Stimulated activated CD8-positive, alpha-beta memory T cell treated with anti-CD3 and anti-CD28 coated beads, Interleukin-2, amount 100 ng/mL, for 1 hour (primary cell): ENCODE measurements at places on chromosomes 11 and 22.

DNA sequence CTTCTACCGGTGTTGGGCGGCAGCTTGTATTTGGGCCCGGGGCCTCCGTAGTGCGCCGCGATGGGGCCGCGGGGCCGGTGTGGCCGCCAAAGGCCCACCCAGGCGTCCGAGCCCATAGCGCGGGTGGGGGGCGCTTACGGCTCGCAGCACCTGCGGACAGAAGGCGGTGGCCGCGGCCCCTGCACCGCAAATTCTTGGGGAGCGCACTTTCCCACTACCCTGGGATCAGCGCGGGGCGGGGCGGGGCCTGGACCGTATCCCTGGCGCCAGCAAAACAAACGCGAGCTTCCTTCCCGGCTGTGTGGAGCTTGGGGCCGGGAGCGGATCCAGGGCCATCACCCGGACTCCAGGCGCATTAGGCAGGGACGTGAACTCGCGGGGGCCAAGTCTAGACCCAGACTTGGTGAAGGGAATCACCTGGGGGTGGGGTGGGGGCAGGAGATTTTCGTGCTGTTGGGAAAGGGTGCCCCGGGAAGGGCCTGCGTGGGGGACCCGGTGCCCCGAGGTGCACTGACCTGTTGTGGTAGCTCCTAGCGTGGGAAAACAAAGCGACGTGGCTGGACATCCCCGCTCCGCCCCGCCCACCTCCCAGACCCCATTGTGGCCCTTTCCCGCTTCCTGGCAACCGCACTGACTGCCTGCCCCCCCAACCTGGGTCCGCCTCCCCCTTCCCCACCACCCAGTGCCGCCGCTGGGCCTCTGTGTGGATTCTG, 2.3 kb upstream of the TYMP start:
- no peak for DNase-seq

DNA sequence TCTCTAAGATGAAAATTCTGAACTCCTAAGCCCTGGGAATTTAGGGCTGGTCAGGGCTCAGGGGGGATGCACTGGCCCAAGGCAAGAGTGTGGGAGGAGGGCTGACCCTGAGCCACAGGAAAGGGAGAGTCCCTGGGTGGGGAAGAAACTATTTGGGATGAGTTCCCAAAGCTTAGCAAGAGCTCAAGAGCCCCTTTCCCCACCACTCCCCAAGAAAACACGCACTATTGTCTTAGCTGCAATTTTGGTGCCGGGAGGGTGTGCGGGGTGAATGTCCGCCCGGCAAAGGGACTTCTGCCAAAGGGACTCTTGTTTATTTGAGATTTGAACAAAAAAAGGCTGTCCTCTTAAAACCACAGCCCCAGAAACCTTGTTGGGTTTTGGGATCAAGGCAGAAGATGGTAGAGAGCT, 37.0 kb downstream of the KIAA1671 start:
- no peak for DNase-seq

DNA sequence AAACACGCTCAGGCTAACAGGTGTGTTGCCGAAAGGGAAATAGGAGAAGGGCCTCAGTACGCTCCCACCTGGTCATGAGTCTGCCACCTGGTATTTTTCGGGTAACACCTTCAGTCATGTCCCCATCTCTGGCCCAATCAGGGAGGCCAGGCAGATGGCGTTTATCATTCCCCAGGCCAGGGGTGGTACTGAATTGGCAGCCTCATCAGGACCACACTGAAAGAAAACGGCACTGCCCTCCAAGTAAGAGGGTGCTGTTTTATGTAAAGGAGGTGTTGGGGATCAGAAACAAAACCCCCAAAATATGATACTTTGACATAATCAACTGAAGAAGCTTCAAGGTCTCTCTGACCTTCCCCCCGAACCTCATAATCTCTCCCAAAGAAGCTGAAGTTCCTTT, 58.9 kb downstream of the RCN1 start:
- DNase-seq, result no peak

GRCh38 chr11:16876053-16876752, 137.8 kb downstream of the C11orf58 start:
- DNase-seq, result no peak

- DNase-seq, result no peak
Observed at GRCh38 chr11:68275721-68276507, 4.1 kb upstream of the C11orf24 start.

DNA sequence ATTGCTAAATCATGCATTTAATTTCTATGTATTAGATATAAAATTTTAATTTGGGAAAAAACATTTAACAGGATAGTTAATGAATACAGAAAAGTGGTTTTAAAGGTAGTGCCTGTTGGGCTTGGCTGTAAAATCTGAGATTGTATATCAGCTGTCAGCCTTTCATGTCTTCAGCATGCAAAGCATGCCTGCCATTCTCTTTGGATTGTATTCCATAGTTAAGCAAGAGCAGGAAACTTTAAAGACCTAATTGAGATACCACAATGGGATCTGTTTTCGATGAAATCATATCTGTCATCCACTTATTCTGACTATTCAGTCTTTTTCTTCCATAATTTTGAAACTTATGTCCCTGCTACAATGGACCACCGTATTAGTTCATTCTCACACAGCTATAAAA, 451.0 kb upstream of the DDI1 start:
- DNase-seq, result no peak

DNA sequence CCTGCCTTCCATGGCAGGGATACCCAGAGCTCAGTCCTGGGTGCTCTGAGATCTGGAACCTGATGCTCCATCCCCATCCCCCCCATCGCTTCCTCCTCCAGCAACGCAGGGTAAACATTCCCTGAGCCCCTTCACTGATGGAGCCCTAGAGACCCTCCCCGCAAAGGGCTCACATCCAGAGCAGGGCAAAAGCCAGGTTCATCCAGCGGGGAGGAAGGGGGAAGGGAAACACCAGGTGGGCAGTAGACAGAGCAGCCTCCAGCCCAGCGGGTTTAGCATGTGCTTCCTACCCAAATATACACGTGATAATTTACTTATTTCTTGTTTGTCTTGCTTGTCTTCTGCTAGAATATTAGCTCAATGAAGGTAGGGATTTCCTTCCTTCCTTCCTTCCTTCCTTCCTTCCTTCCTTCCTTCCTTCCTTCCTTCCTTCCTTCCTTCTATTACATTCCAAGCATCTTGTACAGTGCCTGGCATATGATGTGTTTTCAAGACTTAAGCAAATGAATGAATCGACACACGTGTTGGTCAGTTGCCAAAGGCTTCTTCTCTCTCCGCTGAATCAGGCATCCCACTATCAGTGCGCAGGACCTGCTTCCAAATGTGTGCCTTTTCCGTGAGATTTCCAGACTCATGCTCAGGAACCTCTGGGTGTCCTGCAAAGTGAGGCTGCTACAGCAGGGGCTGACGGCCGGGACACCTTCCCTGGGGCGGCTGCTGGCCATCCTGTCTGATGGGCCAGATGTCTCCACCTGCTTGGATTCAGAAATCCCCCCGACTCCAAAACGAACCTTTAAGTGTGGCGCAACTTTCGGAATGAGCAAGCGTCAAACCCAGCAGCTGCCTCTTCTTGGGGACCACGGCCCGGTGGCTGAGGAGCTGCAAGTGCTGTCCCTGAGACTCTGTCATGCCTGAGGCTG, 955.1 kb downstream of the BRD1 start:
- DNase-seq, result no peak

DNA sequence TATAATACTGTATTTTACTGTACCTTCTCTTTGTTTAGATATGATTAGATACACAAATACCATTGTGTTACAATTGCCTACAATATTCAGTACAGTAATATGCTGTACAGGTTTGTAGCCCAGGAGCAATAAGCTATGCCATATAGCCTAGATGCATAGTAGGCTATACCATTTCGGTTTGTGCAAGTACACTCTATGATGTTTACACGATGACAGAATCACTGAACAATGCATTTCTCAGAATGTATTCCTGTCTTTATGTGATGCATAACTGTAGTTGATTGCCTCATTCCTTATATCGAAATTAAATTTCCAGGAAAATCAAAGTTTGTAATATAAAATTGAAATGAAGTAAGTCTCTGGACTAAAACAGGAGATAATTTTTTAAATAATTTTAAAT, 49.3 kb upstream of the OR5P2 start:
- DNase-seq, result no peak

- DNase-seq, result no peak
Observed at GRCh38 chr22:17359501-17359900, 9.8 kb upstream of the CECR2 start.

- DNase-seq, result no peak
Observed at GRCh38 chr11:126630488-126630887, 275.0 kb downstream of the ST3GAL4 start.

DNA sequence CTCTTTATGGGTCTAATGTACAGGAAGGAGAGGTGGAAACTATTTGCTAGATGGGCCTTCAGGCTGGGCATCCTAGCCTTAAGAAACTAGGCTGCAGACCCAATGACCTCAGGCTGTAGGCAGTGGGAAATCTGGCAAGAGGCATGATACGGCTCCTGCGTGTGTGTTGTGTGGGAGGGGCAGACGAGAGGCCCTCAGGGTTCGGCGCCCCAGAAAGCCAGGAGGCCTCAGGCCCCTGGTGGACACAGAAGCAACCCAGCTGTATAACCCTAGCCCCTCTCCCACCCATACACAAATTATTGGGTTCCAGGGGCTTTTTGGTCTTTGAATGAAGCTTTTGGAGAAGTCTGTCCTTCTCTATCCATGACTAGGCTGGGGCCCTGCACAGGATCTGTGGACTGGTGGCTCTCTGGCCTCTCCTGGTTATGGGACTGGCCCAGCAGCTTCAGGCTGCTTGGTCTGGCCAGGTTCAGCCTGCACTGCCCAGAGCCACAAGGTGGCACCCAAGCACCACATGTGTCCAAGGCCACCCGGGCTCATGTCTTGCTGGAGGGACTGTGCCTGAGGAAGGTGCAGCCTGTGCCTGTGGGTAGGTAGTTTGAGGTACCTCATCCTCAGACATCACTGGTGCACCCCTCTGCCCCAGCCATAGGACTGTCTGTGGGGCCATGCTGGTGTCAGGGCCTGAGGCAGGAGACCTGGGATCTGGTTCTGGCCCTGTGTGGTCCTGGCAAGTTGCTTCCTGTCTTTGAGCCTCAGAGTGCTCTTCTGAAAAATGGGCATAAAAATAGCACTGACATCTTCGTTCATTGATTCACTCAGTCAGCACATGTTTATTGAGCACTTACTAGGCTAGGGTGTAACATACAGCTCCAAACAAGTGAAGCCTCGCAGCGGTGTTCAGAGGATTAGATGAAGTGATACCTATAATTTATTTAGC, 87.5 kb downstream of the RRM1 start:
- no peak for DNase-seq

DNA sequence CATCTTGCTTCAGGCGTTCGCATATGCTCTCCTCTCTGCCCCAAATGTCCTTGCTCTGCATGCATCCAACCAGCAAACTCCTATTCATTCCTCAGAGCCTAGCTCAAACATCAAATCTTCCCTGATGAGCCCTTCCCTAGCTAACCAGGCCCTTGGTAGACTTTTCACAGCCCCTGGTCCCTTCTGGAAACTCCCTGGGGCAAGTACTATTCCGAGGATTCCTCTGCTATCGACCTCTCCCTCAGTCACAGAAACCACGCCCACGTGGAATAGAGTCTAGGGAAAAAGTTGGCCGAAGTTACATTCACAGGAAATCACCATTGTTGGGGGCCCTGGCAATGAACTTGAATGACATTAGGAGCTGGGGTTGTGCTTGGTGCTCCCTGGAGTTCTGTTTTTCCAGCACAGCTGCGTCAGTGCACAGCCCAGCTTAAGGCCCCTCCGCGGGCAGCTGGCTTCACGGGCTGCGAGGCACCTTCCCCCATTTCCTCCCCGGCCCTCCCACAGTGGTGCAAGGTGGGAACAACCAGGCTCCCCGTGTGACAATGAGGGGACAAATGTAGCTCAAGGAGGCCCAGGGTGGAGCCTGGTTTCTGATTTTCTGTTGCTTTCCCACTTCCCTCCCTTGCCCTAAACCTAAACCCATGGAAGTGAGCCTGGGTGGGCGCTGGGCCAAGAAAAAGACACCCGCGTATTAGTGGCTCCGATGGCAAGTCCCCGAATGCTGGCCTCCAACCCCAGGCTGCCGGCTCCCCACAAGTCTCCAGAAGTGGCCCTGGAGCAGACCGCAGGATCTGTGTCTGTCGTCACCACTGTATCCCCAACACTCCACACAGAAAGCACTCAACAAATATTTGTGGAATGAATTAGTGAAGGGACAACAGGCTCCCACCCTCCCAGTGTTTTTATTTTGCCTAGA, 4.3 kb upstream of the ATP5MGL start:
- DNase-seq, result no peak

- DNase-seq, result no peak
Observed at GRCh38 chr11:122963961-122964360, 17.7 kb downstream of the BSX start.

GRCh38 chr11:65577756-65578109, 1.9 kb downstream of the EHBP1L1 start:
- no peak for DNase-seq

GRCh38 chr22:36619797-36620399, 83.7 kb downstream of the CACNG2 start:
- DNase-seq, result no peak

DNA sequence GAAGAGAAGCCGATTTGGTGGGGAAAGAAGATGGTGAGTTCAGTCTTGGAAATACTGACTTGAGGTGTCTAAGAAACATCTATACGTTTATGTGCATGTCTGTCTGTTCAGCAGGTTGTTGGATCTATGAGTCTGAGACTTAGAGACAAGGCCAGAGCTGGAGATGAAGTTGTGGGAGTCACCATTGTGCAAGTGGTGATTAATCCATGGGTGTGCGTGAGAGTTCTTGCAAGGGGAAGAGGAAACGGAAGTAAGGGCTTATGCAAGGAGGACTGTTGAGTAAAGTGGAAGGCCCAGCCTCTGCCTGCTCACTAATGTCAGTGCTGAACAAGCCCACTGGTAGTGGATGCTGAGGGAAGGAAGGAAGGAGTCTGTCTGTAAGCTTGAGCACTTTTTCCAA, 9.7 kb downstream of the TMEM45B start:
- DNase-seq, result no peak

DNA sequence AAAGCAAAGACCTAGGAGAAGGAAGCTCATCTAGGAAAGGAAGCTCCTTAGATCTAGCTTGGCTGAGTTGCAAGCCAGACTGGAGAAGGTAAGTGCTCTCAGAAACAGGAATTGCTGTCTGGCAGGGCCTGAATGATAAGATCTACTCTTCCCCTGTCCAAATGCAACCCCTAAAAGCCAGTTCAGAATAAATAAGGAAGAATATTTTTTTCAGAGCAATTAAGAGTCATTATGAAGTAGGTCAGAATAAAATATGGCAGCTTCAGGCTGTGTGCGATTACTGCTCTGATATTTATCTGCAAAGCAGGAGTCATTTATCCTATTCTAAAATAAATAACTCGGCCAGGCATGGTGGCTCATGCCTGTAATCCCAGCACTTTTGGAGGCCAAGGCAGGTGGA, 82.1 kb downstream of the PIWIL4 start:
- DNase-seq, result no peak

DNA sequence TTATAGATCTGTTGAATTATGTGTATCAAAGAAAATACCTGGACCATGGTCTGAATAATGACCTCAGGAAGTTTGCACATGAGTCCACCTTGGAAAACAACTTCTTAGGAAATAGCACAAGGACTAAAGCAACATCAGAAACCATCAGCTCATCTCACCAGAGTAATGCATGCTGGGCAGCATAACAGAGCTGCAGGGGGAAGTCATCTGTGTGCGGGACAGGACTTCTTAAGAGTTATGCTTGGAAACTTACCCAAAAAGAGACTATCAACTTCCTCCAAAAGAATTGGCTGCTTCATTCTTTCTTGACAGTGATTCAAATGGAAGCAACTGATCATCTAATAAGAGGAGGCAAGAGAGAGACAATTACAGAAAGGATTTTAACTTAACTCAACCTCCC, 2.5 kb downstream of the OR56B4 start:
- DNase-seq, result no peak
